ENCODE measurements at places on chromosomes 7 and 10.

- peak; percentile 56 for DNase-seq
Measured at GRCh38 chr10:110007161-110007700, 553 bp upstream of the ADD3 start.

DNA sequence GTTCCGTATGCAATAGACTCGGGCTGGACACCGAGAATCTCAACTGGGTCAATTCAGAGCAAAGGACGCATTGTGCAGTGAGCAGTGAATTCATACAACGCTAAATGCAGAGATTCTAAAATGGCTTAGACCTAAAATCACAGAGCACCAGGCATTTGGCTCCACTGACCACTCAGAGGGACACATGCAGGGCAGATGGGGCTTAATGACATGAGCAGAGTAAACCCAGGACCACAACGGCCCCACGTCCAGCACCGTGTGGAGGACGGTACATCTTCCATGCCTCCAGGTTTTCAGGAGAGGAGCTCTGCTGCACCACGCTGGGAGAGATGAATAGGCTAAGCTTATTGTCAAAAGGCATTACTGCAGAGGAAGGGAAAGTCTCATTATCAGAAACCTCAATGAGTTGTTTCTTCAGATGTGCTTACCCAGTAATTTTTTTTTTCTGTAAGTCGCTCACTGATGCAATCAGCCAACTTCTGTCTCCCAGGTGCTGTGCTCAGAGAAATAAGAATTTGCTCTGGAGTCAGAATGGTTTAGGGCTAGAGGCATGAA lies 555.0 kb downstream of the PTPRN2 start:
- DNase-seq, result no peak

- DNase-seq, result no peak
Measured at GRCh38 chr10:17120694-17121093, 8.9 kb downstream of the CUBN start.

- DNase-seq, result peak; percentile 93
Measured at GRCh38 chr7:155918720-155919390, 106.6 kb upstream of the SHH start.

- DNase-seq, result no peak
Measured at GRCh38 chr7:30163231-30163894, 28.6 kb downstream of the MTURN start.

DNA sequence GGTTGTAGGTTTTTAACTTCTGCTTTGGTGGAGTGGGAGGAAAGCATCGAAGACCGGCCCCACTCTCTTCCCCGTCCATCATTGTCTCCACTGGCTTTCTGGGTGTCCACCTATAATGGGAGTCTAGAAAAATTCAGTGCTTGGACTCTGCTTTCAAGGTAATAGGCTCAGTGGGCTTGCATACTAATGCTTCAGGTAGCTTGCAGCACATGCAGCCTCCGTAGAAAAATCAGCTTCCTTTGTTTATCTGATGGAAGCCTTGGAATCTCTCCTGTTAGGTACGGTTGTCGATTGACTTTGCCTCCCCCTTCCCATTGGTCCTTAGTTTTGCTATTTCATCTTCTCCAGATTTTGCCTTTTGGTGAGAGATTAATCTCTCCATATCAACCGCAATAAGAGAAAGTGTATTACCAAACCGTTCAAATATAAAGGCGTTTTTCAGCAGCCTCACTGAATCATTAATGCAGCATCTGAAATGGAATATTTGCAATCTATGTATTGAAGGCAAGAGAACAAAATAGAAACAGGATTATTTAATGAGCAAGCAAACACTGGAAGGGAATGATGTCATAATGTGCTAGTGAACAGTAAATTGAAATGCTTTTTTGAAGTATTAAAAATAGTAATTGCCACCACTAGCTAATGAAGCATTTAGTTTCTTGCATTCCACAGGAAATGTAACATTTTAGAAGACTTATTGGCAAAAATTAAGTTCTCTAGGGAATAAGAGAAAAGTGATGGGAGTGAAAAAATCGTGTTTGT lies 944 bp downstream of the AVL9 start:
- DNase-seq, result no peak

- DNase-seq, result no peak
Measured at GRCh38 chr10:128027306-128027705, 98.9 kb downstream of the MKI67 start.

DNA sequence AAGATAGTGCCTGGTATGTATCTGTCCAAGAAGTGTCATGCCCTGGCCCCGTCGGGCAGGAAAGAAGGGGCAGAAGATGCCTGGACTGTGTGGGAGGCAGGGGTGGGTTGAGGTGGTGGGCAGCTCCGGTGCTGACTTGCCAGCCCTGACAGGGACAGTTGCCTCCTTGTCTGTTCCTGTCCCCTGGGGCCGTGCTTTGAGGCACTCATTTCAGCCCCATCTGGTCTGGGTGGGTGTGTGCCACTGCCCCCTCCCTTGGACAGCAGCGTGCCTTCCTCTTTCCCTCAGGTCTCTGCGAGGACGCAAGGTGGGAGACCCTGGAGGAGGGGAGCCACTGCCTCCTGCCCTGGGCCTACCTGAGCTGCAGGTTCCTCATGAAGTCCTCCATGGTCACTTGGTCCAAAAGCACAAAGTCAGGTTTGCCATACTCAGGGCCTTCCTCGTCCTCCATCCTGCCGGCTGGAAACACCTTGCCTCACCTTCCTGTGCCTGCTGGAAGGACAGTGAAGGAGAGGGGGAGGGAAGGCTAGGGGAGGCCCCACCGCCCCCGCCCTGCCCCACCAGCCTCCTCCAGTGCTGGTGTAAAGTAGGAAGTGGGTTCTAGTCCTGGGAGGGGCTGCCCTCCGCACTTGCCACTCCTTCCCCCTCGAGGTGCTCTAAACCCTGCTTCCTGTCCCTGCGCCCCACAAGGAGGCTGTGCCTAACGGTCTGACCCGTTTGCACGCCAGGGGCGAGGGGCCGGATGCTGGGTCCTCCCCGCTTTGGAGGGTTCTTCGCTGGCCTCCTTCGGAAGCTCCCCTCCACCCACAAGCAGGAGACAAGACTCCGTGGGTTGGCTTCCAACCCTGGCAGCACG lies at the start of gene MYO1G:
MYO1G (minus strand) TSS at position 505 of the 856 bp plus-strand sequence; CDS start at position 451, 54 bp downstream.
- no peak for DNase-seq

- DNase-seq, result peak; percentile 74
Measured at GRCh38 chr7:85030893-85031292, 156.0 kb downstream of the SEMA3D start.

DNA sequence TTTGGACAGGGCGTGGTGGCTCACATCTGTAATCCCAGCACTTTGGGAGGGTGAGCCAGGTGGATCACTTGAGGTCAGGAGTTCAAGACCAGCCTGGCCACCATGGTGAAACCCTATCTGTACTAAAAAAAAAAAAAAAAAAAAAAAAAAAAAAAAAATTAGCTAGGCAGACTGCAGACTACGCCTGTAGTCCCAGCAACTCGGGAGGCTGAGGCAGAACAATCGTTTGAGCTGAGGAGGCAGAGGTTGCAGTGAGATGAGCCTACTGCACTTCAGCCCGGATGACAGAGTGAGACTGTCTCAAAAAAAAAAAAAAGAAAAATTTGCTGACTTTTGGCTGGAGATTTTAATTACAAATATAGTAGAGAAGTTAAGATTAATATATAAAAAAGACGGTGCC lies 104.0 kb downstream of the HIPK2 start:
- no peak for DNase-seq

GRCh38 chr10:3427347-3427746 lies 254.8 kb upstream of the PITRM1 start:
- DNase-seq, result no peak

- DNase-seq, result peak; percentile 80
Measured at GRCh38 chr10:100183481-100183880, 2.3 kb downstream of the ERLIN1 start.
